ENCODE measurements at places on chromosomes 16 and 17.

DNA sequence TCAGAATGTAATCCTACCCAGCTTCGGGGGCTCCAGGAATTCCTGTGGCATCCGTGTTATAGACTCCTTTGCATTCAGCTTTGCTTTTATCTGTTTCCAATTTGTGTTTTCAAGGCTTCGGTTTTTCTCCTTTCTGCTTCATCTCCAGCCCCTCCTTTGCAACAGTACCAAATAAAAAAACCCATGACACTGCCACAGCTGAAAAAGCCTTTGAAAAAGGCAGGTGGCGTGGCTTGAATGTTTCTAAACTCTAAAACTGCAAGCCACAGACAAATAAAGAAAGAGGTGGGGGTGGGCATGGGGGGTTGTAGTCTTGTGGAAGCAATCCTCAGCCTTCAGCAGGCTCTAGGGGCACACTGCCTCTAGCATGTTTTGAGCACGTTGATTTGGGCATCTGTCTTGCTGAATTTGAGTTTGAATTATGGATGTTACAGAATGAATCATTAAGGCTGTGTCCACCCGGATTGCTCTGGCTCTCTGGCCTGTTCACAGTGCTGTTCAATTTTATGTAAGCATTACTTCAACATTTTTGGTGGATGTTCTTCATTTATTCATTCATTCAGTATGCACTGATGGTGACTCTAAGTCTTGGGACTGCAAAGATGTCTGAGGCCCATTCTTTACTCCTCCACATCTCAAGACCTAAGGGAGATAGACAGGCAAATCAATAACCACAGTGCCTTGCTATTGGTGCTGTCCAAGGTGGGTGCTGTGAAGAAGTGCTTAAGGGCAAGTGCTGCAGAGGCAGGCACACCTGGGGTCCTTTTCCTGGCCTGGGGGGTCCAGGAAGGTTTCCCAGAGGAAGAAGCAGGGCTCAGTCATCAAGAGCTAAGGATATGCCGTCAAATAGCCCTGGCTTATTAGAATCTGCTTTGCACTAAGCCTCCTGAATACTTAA is 77.4 kb downstream of the CDH13 start:
- no peak for DNase-seq

DNA sequence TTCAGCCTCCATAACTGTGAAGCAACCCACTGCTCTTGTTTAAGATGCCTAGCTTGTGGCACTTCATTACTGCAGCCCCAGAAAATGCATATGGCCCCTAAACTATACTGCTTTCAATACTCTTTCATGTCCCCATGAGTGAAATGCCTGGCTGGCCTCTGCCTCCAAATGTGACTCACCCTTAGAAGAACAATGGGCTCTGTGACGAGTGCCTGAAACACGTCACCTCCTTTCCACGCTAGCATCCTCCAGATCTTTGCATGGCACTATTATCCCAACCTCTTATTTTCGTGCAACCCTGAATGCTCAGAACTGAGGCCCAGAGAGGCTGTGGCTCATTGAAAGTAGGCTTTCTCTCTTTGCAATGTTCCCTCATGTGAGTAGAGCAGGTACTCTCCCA is 233.1 kb downstream of the CBLN1 start:
- DNase-seq, result no peak

- DNase-seq, result no peak
These were observed 42.7 kb downstream of the MPRIP start for GRCh38 chr17:17084941-17085340.

GRCh38 chr17:79073016-79073705 is 1.5 kb upstream of the ENGASE start:
- no peak for DNase-seq

GRCh38 chr17:39662551-39663339 is 2.4 kb upstream of the TCAP start:
- DNase-seq, result no peak

DNA sequence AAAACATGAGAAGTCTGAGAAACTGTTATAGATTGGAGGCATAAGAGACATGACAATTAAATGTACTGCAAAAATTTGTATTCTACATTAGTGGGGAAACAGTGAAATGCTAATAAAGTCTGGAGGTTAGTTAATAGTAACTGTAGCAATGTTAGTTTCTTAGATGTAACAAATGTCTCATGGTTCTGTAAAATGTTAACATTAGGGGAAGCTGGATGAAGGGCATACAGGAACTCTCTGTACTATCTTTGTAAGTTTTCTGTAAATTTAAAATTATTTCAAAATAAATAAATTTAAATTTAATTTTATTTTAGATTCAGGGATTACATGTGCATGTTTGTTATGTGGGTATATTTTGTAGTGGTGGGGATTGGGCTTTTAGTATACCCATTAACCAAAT is 70.0 kb upstream of the IRX6 start:
- no peak for DNase-seq
